ENCODE measurements at places on chromosomes 12 and 14. TPM values are rescaled to one million over a fixed set of nuclear protein-coding genes. Genes with fewer than 3 reads are reported as not detected.
A peak's percentile ranks its signal among the peaks of the same experiment; 100 is the strongest.

Gene CLMN
- total RNA-seq: 39.3 TPM

Gene SERPINA10
- not detected for total RNA-seq

Gene C12orf54
- not detected for total RNA-seq

DNA sequence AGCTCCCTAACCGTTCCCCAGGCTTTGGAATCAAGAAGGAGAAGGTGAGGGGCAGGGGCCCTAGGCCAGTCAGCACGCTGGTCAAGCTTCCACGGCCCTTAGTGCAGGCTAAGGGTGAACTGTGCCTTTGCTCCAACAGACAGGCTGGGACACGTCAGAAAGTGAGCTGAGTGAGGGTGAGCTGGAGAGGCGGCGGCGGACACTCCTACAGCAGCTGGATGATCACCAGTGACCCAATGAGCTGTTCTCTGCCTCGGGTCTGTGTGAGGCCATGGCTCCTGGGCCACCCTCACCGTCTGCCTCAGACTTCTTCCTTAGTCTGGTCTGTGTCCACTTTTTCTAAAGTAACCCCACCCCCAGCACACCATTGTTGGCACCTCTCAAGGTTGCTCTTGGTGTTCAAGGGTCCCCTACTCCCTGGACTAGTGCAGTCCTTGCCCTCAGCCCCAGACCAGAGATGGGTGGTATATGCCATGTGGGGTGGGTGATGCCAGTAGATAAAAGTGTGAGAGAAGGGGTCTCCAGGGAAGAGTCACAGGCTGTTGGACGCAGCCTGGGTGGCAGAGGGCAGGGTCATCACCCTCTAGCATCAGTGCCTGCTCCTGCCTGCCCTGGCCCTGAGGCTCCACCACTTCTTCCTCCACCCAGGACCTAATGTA, 20.7 kb downstream of the PRPF40B start:
- no peaks in the 10 kb centered on the region for H3K27me3 ChIP-seq
- no peaks in the 10 kb centered on the region for H3K36me3 ChIP-seq
- H3K4me1 ChIP-seq: no peaks in the 10 kb centered on the region
- H3K4me3 ChIP-seq: no peak overlapping the region
- H3K27ac ChIP-seq: no peak overlapping the region

- no peak overlapping the region for H3K4me3 ChIP-seq
- H3K36me3 ChIP-seq: no peaks in the 10 kb centered on the region
- DNase-seq: no peak
Observed at GRCh38 chr12:128076188-128076587, 190.8 kb upstream of the TMEM132C start.

DNA sequence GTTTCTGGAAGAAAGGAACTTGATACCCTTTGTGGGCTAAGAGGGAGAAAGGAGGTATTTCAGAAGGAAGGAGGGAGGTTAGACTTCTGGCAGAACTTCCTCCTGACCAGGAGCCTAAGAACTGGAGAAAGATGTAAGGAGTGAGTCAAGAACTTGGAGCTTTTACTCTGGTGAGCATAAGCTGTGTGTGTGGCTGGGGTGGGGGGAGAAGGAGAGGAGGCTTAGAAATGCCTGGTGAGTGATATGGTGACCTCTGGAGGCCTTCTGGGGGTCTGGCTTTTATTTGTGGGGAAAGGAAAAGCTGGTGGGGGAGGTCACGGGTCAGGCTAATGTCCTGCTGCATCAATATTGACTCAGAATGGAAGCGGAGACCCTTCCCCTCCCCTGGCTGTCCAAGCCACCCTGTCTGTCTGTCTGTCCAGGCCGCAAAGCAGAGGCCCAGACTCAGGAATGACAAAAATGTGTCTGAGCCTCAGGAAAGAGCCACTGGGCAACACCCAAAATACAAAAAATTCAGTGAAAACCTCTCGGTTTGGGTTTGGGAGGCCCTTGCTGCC, 4.8 kb downstream of the LRP1 start:
- H3K4me1 ChIP-seq: no peaks in the 10 kb centered on the region
- no peaks in the 10 kb centered on the region for H3K27me3 ChIP-seq
- H3K4me3 ChIP-seq: no peak overlapping the region
- peak overlapping the region; percentile 57 for H3K27ac ChIP-seq

DNA sequence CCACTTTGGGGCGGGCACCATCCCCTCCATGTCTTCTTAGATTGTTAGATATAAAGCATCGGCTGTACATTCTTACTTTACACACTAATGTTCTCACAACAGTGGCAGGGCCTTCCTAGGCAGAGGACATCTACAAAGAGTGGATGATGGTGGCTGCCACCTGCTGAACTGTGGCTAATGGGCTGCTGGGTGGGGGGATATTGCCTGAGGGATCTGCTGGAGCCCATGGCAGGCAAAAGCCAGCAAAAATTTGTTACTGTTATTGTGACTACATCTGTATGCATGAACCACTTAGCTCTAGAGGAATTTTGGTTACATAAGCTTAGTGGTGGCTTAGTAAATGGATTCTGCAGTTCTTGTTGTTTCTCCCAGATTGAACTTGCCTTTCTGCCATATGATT, 52.6 kb downstream of the DIP2B start:
- H3K27ac ChIP-seq: no peak overlapping the region
- H3K36me3 ChIP-seq: no peaks in the 10 kb centered on the region
- no peak for DNase-seq
- no peaks in the 10 kb centered on the region for H3K27me3 ChIP-seq
- H3K4me1 ChIP-seq: no peaks in the 10 kb centered on the region
- H3K4me3 ChIP-seq: no peak overlapping the region

- no peaks in the 10 kb centered on the region for H3K27me3 ChIP-seq
- no peak overlapping the region for H3K27ac ChIP-seq
- no peak overlapping the region for H3K4me3 ChIP-seq
- no peak for DNase-seq
Observed at GRCh38 chr12:33245434-33245833, 194.2 kb downstream of the SYT10 start.

- H3K27ac ChIP-seq: no peak overlapping the region
- H3K36me3 ChIP-seq: no peaks in the 10 kb centered on the region
- H3K4me3 ChIP-seq: no peak overlapping the region
- DNase-seq: no peak
- no peaks in the 10 kb centered on the region for H3K27me3 ChIP-seq
Observed at GRCh38 chr12:104929977-104930376, 28.1 kb downstream of the SLC41A2 start.

DNA sequence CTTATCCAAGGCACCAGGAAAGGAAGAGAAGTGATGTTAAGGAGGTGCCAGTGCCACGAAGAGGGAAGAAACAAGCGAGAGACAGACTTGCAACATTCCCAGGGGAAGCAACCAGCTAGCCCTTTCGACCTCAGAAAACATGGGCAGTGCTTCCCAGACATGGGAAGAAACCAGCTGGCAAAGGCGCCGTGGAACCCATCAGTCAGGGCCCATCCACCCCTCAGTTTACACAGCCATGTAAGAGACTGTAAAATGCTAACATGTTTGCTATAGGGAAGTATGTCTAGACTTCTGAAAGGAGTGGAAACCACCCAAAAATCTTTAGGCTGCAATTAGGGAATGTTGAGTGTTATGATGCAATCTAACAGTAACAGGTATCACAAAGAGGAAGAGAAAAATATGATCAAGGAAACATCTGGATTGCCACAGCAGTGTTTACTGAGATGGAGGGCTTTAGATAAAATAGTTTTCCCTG, 26.3 kb downstream of the ANAPC5 start:
- H3K36me3 ChIP-seq: no peaks in the 10 kb centered on the region
- H3K27ac ChIP-seq: no peak overlapping the region
- no peak overlapping the region for H3K4me3 ChIP-seq
- H3K4me1 ChIP-seq: no peaks in the 10 kb centered on the region
- no peak for DNase-seq

DNA sequence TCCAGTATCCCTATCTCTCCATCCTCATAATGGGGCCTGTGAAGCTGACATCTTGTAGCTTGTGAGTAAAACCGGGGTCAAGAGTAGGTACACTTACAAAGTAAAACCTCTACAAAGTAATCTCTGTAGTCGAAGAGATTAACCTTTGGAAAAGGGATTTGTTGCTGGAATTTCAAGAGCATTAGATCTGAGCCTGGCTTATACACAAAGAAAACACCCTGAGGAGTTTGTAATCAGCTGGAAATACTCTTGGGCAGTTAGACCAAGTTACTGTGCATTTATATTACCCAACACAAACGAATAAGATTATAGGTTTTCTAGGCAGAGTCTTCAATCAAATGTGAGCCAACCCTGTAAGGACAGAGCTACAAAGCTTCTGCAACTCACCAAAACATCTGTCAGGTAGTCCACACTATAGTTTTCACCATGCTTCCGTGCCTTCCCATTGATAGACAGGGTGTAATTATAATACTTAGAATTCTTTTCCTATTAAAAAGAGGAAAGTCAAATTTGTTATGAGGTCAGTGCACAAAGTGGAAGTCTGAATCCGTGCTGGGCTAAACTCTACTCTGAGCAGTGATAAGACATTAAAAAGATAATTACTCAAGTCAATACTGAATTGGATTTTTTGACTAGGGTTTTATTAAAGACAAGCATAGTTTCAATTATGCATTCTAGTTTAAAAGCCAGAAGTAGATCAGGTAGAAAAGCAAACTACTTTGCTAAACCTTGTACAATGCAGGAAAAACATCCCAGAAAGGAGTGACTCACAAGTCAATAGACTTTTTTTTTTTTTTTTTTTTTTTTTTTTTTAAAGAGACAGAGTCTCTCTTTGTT, 14.6 kb downstream of the GNS start:
- H3K27ac ChIP-seq: no peak overlapping the region
- H3K36me3 ChIP-seq: no peaks in the 10 kb centered on the region
- H3K27me3 ChIP-seq: no peaks in the 10 kb centered on the region
- no peak for DNase-seq
- H3K4me3 ChIP-seq: no peak overlapping the region

Data from prostate gland (tissue), 2 donors.